ENCODE measurements at places on chromosomes 4 and X.

- DNase-seq, result no peak
Observed at GRCh38 chrX:101693476-101693875, 33.8 kb upstream of the ARMCX2 start.

DNA sequence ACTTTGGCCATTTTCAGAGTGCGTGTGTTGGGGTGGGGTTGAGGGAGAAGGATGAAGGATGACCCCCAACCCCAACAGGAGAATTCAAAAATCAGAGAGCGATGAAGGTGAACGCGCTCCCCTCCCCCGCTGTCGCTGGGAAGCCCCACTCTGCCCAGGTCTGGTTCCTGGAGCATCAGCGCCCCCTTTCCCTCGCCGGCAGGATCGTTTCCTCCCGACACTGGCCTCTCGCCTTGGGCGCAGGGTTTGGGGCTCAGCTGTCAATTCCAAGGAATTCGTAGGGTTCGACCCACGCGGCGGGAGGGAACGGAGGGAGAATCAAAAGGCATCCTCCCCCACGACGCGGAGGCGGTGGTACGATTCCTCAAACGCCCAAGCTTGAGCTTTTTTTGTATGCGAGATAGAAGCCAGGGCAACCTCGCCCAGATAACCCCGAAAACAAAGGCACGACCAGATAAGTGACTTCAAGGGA is 1.0 kb upstream of the PDGFRA start:
- no peak for DNase-seq

DNA sequence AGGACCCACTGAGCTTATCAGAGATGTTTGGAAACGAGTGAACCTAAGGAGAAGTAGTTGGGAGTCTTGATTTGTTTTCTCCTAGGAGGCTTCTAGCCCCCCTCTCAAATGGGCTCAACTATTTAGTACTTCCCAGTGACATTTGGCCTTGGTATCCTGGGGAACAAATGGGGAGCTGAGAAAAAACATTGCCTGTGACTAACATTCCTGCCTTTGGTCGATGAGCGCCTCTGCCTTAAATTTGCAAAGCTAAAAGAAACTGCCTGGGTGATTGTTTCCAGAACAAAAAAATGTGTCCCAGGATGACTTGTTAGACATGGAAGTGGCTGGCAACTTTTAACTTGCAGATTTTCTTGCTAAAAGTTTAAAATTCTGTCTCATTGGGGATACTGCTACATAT is 58.8 kb upstream of the IGFBP7 start:
- DNase-seq, result no peak

- no peak for DNase-seq
Observed at GRCh38 chr4:77586951-77587383, 18.7 kb upstream of the CXCL13 start.

GRCh38 chr4:14225688-14226207 is 598.2 kb upstream of the BOD1L1 start:
- DNase-seq, result no peak

GRCh38 chrX:45714866-45715265 is 514.2 kb upstream of the DIPK2B start:
- DNase-seq, result no peak

GRCh38 chr4:134072137-134072536 is 129.5 kb downstream of the PABPC4L start:
- no peak for DNase-seq

DNA sequence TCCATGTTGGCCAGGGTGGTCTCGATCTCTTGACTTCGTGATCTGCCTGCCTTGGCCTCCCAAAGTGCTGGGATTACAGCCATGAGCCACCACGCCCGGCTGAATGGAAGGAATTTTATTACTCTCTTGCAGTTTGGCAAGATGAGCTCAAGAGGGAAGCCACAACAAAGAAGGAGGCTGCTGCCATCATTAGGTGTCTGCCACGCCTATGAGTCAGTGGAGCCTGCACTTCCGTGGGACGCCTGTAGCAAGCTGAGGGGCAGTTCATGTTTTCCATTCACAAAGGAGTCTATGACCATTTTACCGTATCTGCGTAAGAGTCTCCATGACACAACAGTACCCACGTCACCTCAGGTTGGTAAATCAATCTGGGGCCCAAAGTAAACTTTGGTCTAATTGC is 51.2 kb upstream of the CHRNA9 start:
- no peak for DNase-seq

DNA sequence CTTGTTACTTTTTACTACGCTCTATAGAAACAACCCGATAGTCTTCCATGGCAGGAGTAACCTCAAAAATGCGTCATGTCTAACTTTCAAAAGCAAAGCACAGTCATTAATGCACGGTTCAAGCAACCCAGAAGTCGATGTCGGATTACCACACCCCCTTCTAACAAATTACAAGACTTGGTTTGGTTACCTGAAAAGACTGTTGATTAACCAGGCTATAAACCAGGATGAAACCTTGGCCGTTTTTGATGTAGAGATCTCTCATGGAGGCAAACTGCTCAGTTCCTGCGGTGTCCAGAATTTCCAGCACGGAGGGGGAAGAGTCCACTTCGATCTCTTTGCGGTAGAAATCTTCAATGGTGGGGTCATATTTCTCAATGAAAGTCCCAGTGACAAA is 2.4 kb downstream of the RAP2C start:
- no peak for DNase-seq

DNA sequence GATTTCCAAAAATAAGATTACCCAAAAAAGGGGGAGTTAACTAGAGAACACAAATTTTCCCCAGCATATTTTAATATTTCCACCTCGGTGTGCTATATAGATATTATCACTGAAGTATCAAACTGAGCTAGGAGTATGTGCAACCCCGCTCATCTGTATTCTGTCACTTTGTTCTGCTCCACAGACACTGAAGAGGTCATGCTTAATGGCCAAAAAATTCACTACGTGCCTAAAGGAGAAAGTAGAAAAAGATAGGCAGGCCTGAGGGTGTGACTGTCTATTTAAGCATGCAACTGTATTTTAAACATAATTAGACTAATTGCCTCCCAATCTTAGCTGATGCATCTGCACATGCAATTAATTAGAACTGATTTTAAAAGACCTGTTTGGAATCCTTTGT is 24.5 kb downstream of the SH3RF1 start:
- DNase-seq, result no peak

DNA sequence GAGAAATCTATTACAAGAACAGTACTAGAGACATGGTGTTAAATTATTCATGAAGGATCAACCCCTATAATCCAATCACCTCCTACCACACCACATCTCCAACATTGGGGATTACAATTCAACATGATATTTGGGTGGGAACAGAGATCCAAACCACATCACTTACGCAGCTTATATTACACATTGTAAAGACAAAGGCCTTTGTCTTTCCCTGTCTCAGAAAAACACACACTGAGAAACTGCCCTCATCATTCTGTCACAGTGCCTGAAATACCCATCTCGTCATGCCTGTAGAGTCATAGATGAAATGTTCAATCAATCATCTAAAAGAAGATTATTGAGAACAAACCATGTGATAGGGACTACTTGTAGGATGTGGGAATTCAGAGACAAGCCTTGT is 558.8 kb upstream of the GRIA3 start:
- no peak for DNase-seq

- no peak for DNase-seq
Observed at GRCh38 chr4:41624765-41625164, 86.8 kb downstream of the LIMCH1 start.
